CD8-positive, alpha-beta memory T cell (primary cell): ENCODE measurements at places on chromosomes 2 and 18. TPM values are rescaled to one million over a fixed set of nuclear protein-coding genes. Genes with fewer than 3 reads are reported as not detected.

GRCh38 chr2:239398521-239398921 lies 2.3 kb downstream of the HDAC4 start:
- DNase-seq: no peak

GRCh38 chr2:234957834-234958135 lies 6.0 kb downstream of the SH3BP4 start:
- DNase-seq: no peak

- DNase-seq: no peak
Observed at GRCh38 chr2:236552212-236552542, 17.4 kb upstream of the ACKR3 start.

DNA sequence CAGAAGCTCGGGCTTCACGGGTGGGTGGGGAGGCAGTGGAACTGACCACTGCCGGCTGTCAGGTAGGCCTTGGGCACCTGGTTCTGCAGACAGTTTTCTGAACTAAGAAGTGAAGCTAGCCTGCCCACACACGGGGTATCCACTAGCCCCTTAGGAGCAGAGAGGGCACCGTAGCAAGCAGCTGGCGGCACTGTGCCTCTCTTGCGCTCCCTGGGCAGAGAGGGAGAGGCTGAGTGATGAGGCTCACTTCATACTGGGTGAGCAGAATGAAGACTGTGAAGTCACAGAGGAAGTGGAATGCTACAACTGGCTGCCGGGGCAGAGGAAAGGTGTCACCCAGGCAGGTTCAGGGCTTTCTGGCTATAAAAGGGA lies 753 bp downstream of the ITPRIPL1 start:
- DNase-seq: peak; percentile 75

GRCh38 chr2:158619496-158619895 lies 162.7 kb downstream of the PKP4 start:
- DNase-seq: no peak

- no peak for DNase-seq
Observed at GRCh38 chr2:48568547-48568946, 38.6 kb downstream of the STON1 start.

DNA sequence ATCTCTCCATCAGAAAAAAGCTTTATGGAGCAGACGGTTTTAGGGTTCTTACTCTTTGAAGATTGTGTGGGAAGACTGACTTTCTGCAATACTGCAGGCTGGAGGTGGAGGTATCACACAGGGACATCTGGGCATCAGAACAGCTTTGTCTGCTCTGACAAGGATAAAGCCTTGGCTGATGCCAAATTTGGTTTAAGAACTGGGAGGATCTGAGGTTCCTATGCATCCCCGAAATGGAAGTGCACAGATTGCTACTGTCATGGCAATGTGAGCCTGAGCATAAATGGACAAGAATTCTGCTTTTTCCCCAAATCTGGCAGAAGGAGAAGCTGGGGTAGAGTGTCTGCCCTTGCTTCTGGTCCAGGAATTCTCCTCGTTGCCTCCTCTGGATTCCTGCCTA lies 424.3 kb downstream of the SLC4A3 start:
- DNase-seq: no peak

Gene SH3RF3
- 0.27 TPM for total RNA-seq

Gene GPR155
- total RNA-seq: 6.2 TPM

Gene BAZ2B
- total RNA-seq: 13.3 TPM

Gene CD8A
- 359 TPM for total RNA-seq

Gene CRIM1
- total RNA-seq: 11.1 TPM

Gene ZNF638
- 83.4 TPM for total RNA-seq

Gene DAW1
- not detected for total RNA-seq
